CD4-positive, CD25-positive, alpha-beta regulatory T cell (primary cell): ENCODE measurements at places on chromosomes 11 and 22.

DNA sequence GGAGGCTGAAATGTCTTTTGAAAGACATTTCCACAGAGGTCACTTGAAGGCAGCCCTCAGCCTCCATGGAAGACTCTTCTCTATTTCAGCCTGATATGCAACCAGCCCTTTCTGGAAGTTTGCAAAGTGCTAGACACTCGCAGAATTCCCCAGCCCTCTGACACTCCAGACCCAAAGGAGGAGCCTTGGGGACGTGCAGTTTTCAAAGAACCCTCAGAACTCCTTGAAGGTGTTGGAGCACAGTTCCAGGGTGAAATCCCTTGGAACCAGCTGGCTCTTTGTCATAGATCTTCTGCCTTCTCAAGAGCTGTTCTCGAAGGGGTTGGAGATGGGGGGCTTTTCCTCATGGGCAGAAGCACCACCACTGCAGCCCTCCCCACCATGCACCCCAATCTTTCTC is 19.6 kb downstream of the SPATA19 start:
- DNase-seq: no peak

DNA sequence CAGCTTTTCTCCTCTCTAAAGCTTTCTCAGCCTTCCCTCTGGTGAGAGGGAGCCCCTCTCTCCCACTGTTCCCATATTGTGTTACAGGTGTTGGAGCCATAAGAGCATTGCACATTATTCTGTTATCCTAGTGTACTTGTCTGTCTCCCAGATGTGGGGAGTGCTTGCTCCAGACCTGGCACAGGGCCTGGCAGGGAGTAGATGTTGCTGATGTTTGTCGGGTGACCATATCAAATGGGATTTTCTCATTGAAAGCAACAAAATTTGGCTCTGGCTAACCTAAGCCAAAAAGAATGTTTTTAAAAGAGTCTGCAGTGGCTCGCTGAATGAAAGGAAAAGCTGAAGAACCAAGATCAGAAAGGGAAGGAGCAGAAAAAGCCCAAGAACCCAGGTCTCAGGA is 41.1 kb downstream of the CYB5R2 start:
- no peak for DNase-seq

DNA sequence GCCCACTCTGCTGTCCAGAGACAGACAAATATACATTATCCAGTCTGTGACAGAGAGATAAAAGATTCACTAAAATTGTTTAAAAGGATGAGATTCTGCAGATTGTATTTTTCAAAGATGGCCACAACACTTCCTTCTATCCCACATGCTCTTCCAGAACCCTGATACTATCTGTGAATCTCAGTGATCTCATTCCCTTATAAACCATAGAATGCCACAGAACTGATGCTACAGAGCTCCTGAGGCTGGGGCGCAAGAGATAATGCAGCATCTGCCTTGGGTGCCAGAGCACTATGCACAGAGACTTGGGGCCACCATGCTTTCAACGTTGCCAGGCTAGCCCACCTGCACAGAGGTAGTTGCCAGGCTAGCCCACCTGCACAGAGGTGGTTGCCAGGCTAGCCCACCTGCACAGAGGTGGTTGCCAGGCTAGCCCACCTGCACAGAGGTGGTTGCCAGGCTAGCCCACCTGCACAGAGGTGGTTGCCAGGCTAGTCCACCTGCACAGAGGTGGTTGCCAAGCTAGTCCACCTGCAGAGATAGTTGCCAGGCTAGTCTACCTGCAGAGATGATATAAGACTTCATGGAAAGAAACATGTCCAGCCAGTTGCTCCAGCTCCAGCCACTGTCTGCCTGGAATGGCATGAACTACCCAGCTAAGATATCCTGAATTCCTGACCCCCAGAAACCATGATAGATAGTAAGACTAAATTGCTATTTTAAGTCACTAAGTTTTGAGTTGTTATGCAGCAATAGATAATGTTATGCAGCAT is 17.6 kb upstream of the SEPTIN5 start:
- DNase-seq: no peak

DNA sequence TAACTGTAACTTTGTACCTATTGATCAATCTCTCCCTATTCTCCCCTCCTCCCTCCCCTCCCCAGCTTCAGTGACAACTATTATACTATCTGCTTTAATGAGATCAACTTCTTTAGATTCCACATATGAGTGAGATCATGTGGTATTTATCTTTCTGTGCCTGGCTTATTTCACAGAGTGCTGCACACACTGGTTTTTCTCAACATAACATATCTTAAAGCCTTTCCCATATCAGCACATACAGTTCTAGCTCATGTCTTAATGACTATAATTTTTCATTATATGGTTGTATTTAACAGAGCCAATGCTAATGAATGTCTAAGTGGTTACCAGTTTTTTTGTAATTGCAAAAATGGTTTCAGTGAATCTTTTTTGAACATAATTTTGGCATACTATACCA is 340.3 kb upstream of the DDI1 start:
- DNase-seq: no peak

- DNase-seq: no peak
Observed at GRCh38 chr11:113363996-113364641, 23.5 kb upstream of the ANKK1 start.

GRCh38 chr11:64620381-64620971 is 29.5 kb downstream of the SLC22A12 start:
- DNase-seq: no peak

GRCh38 chr11:103824116-103824515 is 212.3 kb upstream of the DDI1 start:
- DNase-seq: no peak

- no peak for DNase-seq
Observed at GRCh38 chr11:73399159-73399590, 23.0 kb downstream of the RELT start.

GRCh38 chr11:6315811-6316425 is 4.4 kb downstream of the CAVIN3 start:
- DNase-seq: peak; percentile 47

GRCh38 chr22:44166498-44167276 is 14.0 kb upstream of the PARVG start:
- no peak for DNase-seq

DNA sequence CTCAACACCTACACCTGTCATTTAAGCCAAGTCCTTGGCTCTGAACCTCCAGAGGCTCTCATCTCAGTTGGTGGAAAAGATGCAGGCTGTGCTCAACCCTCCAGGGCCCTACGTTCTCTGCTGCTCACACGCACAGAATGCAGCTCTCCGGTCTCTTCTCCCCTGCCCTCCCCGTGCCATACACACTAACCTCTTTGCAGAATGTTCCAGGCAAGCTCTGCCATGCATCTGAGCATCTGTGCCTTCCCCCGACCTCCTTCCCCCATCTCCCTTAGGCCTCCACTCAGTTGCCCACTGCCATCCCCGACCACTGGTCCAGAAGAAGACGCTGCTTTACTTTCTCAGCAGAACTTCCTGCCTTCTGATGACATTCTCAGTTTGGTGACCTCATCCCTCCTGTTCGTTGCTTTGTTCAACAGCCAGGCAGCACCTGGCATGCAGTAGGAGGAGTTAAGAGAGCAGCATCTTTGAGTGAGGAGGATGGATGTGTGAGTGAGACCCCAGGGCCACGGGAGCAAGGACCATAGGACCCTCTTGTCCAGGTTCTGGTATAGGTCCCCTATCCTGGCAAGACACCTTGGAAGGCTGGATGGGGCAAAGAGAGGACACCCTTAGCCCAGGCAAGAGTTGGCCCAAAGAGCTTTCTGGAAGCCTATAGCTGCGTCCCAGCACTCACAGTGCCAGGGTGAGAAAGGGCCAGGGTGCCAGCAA is 598.0 kb downstream of the BRD1 start:
- no peak for DNase-seq

DNA sequence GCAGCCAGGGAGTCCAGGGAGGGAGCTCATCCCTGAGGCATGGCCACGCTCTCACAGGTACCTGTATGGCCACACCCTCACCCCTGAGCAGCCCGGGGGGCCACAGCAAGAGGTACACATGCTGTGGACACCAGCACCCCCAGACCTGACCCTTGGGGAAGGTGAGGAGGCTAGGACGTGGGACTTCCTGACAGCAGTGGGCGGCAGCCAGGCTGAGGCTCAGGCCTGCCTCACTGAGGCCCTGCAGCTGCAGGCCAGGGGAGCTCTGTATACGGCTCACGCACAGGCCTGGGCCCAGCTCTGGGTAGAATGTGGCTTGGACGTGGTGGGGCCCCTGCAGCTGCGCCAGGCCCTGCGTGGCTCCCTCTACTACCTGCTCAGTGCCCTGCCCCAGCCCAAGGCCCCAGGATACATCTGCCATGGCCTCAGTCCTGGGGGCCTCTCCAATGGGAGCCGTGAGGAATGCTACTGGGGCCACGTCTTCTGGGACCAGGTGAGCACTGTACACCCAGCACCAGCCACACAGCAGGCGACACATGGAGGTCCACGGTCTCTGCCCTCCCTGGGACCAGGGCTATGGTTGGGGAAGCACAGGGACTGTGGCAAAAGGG is 1.8 kb downstream of the PGGHG start:
- no peak for DNase-seq

- DNase-seq: no peak
Observed at GRCh38 chr11:13040969-13041561, 31.9 kb downstream of the RASSF10 start.

GRCh38 chr11:120056301-120057027 is 81.4 kb downstream of the TRIM29 start:
- no peak for DNase-seq

GRCh38 chr11:128906185-128907050 is 15.3 kb downstream of the KCNJ5 start:
- no peak for DNase-seq

DNA sequence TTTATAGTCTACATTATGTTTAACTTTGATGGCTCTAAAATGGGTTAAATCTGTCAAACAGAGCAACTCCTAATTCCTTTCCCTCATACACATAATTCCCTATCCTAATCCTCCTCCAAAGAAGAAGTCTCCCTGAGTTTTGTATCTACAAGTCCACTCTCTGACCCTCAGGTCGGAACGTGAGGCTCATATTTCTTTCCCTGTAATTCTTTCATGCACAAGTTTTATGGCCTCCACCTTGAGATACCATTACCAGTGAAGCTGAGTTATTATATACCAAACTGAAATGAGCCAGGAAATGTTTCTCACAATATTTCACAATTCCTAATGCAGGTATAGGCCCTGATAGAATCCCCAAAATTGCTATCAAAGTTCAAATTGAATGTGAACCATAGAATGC is 106.4 kb downstream of the CASP12 start:
- DNase-seq: no peak

GRCh38 chr11:75272821-75273301 is 32.3 kb downstream of the TPBGL start:
- no peak for DNase-seq

DNA sequence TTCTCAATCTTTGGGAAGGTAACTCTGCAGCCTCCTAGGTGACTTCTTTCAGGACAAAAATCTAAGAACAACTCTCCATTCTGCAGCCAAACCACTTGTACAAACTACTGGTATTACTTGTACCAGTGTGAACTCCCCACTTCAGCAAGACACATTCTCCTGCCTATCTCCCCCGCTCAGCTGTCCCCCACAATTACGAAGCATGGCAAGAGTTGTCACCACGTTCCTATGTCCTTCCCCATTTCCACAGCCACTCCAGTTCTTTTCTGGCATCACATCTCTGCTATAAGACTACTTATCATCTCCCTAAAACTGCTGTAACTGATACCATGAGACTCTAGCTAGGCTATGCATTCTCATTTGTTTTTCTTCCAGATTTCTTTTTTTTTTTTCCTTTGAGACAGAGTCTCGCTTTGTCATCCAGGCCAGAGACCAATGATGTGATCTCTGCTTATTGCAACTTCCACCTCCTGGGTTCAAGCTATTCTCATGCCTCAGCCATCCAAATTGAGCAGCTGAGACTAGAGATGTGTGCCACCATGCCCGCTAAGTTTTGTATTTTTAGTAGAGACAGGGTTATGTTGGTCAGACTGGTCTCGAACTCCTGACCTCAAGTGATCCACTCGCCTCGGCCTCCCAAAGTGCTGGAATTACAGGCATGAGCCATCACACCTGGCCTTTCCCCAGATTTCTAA is 71.9 kb upstream of the CDON start:
- no peak for DNase-seq

- no peak for DNase-seq
Observed at GRCh38 chr11:8603696-8604077, 9.7 kb upstream of the STK33 start.

GRCh38 chr11:3201677-3202181 is 16.9 kb downstream of the MRGPRG start:
- no peak for DNase-seq
